Upper lobe of left lung (tissue), 6 donors: ENCODE measurements at places on chromosomes 3 and 15. TPM values are rescaled to one million over a fixed set of nuclear protein-coding genes. Genes with fewer than 3 reads are reported as not detected.
A peak's percentile ranks its signal among the peaks of the same experiment; 100 is the strongest.

Gene SMARCC1
- 58.2 TPM for total RNA-seq

Gene MGLL
- total RNA-seq = 200 TPM

Gene IGSF11
- not detected for total RNA-seq

Gene RSL24D1
- 31.4 TPM for total RNA-seq

GRCh38 chr15:56798639-56799038 is 65.3 kb upstream of the ZNF280D start:
- no peak for DNase-seq

GRCh38 chr15:42804739-42805138 is 67.8 kb upstream of the CDAN1 start:
- no peak for DNase-seq

- DNase-seq = no peak
Observed at GRCh38 chr3:164371681-164372080, 706.6 kb downstream of the SI start.

- no peak for DNase-seq
Observed at GRCh38 chr3:156492801-156493261, 62.1 kb downstream of the SSR3 start.

- no peak for DNase-seq
Observed at GRCh38 chr3:42557854-42558253, 23.9 kb downstream of the SEC22C start.

DNA sequence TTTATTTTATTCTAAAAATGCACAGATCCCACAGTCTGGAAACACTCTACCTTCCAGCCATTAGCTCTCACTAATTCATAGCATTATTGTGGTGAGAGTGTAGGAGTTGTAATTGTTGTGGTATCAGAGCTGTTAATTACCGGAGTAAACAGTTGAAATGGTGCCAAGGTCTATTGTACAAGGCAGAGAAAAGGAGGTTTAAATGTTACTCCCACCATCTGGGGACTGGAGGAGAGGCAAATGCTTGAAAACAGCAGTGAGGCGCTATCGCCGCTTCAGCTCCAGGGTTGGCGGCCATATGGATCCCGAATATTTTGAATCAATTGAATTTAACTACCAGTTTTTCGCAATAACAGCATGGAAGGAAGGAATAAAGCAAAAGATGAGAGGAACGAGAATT is 113.1 kb upstream of the C15orf61 start:
- no peak for DNase-seq

DNA sequence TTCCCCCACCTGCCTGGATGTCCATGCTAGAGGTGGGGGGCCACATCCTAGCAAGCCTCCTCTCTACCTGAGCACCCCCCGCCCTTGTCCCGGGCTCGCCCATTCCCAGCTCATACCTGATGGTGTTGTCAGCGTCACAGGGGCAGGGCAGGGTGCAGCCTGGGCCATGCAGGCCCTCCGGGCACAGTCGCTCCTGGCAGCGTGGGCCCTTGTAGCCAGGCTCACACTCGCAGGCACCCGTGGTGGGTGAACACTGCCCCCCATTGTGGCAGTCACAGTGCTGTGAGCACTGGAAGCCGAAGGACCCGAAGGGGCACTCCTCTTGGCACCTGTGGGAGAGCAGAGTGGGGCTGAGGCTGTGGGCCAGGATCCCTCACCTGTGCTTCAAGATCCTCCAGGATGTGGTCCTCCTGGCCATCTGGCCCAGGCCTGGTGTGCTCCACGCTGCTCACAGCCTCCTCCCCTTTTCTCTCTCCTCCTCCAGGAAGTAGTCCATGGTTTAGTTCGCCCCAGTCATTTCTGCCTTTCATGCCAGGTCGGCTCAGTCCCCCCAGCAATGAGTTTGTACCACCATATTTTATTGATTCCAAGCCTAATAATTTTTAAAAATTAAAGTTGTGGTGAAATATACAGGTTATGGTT is 95.6 kb downstream of the RAB11A start:
- DNase-seq = peak; percentile 62

DNA sequence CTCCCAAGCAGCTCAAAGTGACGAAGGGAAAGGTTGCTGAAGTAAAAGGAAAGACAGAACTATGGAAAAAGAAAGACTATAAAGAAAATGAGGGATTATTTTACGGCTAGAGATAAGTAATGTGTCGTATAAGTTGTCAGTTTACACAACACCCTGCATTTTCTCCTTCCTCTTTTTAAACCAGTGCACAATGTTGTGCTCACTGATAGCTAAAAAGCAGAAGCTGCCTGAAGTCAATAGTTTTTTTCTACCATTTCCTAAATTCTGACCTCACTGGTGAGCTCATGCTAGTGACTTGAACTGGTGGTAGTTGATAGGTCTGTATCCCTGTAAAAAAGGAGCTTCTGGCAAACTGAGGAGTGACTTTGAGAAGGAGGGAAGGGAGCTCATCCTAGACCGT is 368.6 kb upstream of the GBE1 start:
- no peak for DNase-seq

GRCh38 chr3:192170659-192171058 is 556.7 kb downstream of the FGF12 start:
- no peak for DNase-seq

- DNase-seq = no peak
Observed at GRCh38 chr15:25391971-25392721, 46.7 kb downstream of the UBE3A start.
